Stimulated activated CD4-positive, alpha-beta T cell treated with anti-CD3 and anti-CD28 coated beads, Interleukin-4, amount 100 ng/mL, for 4 hours (primary cell): ENCODE measurements at places on chromosomes 3 and 15.

- DNase-seq = no peak
These were observed 28.5 kb upstream of the CLASP2 start for GRCh38 chr3:33746416-33747116.

GRCh38 chr15:40243126-40243810, 4.4 kb downstream of the PAK6 start:
- no peak for DNase-seq

GRCh38 chr15:89814112-89814742, 425 bp downstream of the ANPEP start:
- no peak for DNase-seq

GRCh38 chr3:155921486-155921885, 51.0 kb downstream of the GMPS start:
- no peak for DNase-seq

GRCh38 chr3:129060276-129061022, at the start of gene GP9:
Gene GP9 (plus strand): TSS chr3:129060779. CDS start chr3:129061740, 961 bp downstream.
- DNase-seq = no peak

DNA sequence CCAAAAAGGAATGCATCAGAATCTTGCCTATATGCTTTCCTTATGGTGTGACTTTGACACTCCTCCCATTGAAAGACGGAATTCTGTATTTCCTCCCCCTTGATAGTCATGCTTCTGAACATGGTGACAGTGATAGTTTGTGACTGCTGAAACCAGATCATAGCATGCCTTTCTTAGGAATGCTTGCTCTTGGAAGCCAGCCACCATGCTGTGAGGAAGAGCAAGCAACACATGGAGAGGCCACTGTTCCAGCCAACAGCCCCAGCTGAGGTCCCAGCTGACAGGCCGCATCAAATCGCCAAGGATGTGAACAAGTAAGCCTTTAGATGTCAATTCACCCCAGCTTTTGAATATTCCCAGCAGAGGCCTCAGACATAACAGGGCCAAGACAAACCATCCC, 100.1 kb downstream of the IGF2BP2 start:
- DNase-seq = no peak

DNA sequence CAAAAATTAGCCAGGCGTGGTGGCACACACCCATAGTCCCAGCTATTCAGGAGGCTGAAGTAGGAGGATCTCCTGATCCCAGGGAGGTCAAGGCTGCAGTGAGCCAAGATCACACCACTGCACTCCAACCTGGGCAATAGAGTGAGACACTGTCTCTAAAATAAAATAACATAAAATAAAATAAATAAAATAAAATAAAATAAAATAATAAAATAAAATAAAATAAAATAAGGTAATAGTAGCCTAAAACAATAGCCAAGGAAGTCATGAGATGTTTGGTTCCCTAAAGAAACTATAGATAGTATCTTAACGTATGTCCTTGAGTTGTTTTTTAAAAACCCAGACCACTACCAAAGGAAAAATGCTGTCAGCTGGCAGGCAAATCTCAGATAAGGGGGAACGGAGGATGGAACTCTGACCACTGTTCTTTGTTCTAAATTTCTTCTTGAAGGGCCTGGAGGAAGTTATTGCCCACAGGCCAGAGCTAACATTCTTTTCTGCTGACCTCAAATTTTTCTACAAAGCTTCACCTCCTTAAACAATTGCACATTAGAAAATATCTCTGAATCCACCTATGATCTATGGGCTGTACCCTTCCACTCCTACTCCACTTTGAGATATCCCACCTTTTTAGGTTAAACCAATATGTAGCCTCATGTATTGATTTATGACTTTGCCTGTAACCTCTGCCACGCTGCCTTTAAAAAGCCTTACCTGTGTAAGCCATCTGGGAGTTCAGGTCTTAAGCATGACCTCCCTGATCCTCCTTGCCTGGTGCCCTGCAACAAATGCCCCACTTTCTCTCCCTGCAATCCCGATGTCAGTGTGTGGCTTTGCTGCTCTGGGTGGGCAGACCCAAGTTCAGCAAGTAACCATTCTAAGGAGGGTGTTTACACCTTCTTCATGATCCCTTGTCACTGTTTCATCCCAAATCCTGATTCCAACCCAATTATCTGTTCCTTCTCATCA, 126.2 kb upstream of the BHLHE40 start:
- no peak for DNase-seq

GRCh38 chr3:112531358-112531781, 30.4 kb downstream of the ATG3 start:
- DNase-seq = no peak

DNA sequence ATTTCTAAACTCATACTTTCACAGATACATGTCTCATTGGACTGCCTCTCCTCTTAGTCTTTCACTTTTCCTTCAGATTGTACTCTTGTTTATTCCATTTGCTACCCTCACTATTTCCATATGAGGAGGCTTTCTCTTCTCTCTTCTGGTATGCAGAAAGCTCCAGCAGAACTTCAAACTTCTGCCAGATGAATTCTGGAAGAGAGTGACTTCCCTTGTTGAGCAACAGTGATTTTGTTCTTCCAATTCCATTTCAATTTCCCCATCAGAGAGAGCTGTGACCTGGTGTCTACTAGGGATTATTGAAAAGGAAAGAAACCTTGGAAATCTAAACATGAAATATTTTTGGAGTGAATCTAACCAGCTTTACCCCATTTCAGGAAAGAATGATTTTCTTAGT, 523.2 kb upstream of the ZNF717 start:
- no peak for DNase-seq

- DNase-seq = no peak
These were observed 104.9 kb downstream of the AQP9 start for GRCh38 chr15:58243070-58243469.

- no peak for DNase-seq
These were observed 389 bp downstream of the ARPC4 start for GRCh38 chr3:9793161-9793781.

DNA sequence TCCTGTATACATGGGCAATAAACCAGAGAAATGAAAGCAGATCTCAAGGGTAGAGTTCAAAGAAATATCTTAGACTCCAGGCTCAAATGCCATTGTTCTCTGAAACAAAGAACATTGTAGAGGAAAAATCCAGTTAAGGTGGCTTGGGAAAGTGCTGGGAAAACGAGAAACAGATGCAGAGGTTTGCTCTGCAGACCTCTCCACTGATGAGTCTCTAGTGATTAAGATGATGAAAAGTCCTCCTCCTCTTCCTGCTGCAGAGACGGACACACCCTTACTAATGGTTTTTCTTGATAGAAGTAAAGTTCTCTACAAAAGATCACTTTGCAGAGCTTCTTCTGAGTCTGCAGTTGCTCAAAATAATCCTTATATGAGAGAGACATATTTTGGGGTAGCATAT, 264.7 kb downstream of the GABRG3 start:
- DNase-seq = no peak

- DNase-seq = no peak
These were observed 506 bp upstream of the ATP1B3 start for GRCh38 chr3:141875893-141876380.

DNA sequence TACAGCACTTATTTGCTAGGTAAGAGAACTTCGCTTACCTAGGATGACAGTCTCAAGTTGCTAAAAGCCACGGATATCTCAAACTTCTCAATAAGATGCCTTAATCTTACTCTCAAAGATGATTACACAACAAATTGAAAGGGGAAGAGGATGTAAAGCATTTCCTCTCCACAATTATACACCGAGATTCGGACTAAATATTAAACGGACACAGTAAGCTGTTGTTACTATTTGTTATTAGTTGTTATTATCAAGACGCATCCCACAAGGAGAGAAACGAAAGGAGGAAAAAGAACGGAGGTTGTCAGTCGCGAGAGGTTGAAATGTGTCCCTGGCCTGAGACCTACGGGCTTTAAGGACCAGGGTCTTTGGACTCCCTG, 660 bp downstream of the ZNF106 start:
- DNase-seq = no peak

DNA sequence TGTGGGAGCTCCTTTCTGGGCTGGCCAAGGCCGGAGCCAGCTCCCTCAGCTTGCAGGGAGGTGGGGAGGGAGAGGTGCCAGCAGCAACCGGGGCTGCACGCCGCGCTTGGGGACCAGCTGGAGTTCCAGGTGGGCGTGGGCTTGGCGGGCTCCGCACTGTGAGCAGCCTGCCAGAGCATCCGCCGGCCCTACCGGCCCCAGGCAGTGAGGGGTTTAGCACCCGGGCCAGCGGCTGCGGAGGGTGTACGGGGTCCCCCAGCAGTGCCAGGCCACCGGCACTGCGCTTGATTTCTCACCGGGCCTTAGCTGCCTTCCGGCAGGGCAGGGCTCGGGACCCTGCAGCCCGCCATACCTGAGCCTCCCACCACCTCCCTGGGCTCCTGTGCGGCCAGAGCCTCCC, 651.0 kb upstream of the ARPP21 start:
- DNase-seq = no peak

DNA sequence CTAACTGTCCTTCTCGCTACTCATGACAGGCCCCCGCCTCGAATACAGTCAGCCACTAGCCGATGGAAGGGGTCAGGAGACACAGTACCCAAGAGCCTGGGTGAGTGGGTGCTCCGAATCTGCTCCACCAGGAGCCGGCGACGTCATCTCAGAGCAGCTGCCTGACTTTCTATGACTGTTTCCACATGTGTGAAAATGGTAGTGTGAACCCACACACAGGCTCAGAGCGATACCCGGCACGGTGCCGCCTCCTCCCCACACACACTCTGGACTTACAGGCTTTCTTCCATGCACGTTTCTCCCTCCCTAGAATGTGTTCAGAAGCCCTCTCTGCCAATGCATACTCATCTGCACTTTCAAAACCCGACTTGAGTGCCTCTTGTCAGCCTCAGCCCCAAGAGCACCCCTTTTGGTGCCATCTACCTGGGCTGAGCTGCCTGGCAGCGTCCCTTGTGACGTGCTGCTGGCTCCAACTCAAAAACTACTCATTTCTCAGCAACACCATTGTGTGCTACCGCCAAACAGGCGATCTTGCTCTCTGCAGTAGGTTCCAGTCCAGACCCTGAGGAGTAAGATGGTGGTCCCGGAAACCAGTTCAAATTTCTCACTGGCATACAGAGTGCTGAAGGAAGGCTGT, 29.7 kb downstream of the VGLL4 start:
- DNase-seq = no peak
